ENCODE measurements at places on chromosomes 16 and 17. TPM values are rescaled to one million over a fixed set of nuclear protein-coding genes. Genes with fewer than 3 reads are reported as not detected.
A peak's percentile ranks its signal among the peaks of the same experiment; 100 is the strongest.

The CTRB1 gene
- total RNA-seq: not detected

The DUXB gene
- not detected for total RNA-seq

The PRSS8 gene
- total RNA-seq: not detected

The PRPSAP2 gene
- 31.7 TPM for total RNA-seq

GRCh38 chr16:89629827-89630610, 16.6 kb downstream of the DPEP1 start:
- no peak for DNase-seq

- DNase-seq: peak; percentile 73
These were observed 80.9 kb upstream of the CREBBP start for GRCh38 chr16:3961449-3961849.

DNA sequence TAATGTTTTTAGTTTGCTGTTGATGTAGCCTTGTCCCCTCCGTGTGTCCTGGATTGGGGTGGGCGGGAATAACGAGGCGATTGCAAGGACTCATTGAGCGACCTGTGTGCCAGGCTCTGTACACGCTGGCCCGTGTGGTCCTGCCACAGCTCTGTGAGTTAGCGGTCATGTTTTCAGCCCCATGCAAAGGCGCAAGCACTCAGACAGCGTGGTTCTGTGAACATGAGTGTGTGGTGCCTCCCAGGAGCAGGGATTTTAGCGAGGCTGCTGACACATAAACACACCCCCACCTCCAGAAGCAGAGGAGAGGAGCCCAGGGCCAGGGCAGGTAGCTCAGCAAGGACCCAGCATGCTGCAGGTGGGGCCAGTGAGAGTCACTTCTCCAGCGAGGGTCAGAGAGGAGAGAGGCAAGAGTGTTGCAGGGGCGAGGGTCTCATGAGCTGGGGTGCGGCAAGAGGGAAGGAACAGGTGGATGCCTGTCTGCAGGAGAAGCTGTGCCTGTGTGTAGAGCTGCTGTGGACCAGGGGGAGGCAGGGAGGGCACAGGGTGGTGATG, 115.3 kb downstream of the OR1D5 start:
- DNase-seq: no peak

- DNase-seq: peak; percentile 4
These were observed 888 bp downstream of the ACSM5 start for GRCh38 chr16:20410121-20410723.

DNA sequence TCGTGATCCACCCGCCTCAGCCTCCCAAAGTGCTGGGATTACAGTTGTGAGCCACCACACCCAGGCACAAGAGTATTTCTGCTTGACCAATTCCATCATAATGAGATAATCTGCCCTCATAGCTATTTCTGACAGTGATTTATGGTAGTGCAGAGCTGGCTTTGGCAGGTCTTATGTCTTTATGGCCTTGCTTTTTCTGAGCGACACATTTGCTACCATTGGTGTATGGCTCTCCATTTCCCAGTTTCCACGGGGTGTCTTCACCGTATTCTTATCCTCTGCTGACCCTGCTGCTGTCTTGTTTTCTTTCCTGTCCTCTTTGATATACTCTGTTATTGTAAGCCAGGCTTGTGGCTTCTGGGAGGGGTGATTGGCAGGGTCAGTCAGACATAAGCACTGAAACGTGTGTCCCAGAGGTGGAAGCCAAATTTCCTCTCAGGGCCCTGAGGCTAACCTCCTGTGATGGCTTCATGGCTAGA, 161.1 kb upstream of the TBX2 start:
- DNase-seq: peak; percentile 90

DNA sequence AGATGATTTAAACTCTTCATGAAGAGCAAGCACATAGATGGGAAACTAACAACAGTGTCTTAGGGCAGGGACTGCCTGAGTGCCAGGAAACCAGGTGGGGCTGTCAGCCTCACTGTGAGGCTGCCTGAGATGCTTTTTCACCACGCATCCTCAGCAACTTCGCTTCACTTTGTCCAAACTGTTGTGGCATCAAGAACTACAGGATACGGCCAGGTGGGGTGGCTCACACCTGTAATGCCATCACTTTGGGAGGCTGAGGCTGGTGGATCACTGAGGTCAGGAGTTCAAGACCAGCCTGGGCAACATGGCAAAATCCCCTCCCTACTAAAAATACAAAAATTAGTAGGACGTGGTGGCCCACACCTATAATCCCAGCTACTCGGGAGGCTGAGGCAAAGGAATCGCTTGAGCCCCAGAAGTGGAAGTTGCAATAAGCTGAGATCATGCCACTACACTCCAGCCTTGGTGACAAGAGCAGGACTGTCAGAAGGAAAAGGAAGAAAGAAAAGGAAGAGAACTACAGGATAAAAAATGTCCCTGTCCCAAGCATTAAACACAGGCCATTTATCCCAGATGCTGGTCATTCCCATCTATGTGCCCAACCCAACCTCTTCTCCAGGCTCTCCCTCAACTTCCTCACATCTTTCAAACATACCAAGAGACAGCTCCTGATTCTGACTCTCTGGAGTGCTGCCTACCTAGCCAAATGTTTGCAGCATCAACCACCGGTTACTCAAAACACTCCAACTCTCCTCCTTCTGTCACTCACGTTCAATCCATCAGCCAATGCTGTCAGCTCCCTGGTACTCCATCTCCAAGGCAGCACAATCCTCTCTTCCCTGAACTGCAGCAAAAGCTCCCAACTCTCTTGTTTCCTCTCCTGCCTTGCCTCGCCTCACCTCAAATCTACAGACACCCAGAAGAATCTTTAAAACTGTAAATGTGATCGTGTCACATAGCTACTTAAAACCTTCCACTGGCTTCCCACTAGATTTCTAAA, 1.6 kb downstream of the EIF4A3 start:
- no peak for DNase-seq

- DNase-seq: peak; percentile 56
These were observed 38.3 kb downstream of the ABCC12 start for GRCh38 chr16:48117217-48118105.

DNA sequence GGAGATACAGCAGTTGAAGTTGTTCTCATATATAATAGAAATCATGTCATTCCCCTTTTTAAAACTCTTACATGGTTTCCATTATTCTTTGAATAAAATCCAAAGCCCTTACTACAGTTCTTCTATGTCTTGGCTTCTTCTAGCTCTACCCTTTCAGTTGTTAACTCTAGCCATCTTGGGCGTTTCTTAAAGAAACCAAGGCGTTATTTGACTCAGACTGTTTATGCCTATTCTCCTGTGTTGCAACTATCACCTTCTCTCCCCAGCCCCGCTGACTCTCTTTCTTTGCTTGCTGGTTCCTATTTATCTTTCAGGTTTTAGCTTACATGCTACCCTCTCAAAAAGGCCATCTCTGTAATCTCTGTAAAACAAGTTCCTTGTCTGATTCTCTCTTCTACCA, 32.7 kb downstream of the NFATC3 start:
- no peak for DNase-seq

DNA sequence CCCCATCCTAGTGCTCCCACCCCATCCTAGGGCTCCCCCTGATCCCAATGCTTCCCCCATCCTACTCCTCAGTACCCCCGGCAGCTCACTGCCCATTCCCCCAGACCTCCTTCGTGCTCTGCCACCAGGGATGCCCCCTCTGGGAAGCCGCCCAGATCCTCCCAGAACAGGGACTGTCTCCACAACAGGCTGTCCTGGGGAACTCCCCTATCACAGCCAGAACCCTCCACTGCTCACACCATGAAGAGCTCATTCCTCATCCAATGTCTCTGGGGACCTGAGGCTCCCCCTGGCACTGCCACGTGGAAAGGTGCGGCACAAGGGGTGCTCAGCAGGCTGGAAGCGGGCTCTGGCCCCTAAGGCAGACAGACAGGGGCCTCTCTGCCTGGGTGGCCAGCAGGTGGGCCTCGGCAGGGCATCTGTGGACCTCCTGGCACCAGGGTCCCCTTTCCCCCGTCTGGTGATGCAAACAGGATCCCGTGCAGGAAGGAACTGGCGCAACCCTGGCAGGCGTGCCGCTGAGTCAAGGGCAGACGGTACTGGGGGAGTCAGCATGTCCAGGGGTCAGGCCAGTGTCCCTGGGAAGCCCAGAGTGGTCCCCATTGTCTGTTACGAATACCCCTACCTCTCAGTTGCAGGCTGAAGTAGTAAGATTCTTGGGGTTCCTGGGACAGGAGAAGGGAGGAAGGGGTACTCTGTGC, 14.8 kb upstream of the PVALEF start:
- no peak for DNase-seq

- DNase-seq: no peak
These were observed 10.8 kb downstream of the MYBBP1A start for GRCh38 chr17:4544135-4544950.

- DNase-seq: no peak
These were observed 26.8 kb upstream of the MTMR4 start for GRCh38 chr17:58541249-58541648.

GRCh38 chr16:2149630-2150417, 1.4 kb downstream of the RAB26 start:
- peak; percentile 7 for DNase-seq

GRCh38 chr16:72224260-72224768, 52.4 kb upstream of the PMFBP1 start:
- DNase-seq: no peak

GRCh38 chr16:68128577-68129305, 43.6 kb downstream of the NFATC3 start:
- no peak for DNase-seq

DNA sequence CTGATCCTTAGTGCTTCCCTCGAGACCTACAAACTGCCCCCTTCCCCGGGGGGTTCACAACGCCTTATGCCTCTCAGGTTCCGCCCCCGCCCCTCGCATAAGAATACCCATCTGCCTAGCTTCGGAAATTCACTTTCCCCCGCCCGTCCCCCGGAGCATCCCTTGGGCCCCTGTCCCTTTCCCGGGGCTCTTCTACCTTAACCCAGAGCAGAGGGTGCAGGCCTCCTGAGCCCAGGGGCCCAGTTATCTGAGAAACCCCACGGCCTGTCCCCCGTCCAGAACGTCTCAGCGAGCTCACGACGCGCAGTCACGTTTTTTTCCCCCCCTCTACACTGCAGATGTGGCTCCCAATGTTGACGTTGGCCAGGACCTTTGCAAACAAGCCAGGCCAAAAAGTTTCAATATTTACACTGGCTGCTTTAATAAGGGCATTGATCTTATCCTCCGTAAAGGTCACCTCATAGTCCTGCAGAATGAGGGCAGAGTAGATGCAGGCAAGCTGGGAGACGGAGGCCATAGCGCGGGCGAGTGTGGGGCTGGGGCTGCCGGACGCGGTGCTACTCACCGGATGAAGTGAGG, 1.4 kb upstream of the NBR1 start:
- peak; percentile 31 for DNase-seq

DNA sequence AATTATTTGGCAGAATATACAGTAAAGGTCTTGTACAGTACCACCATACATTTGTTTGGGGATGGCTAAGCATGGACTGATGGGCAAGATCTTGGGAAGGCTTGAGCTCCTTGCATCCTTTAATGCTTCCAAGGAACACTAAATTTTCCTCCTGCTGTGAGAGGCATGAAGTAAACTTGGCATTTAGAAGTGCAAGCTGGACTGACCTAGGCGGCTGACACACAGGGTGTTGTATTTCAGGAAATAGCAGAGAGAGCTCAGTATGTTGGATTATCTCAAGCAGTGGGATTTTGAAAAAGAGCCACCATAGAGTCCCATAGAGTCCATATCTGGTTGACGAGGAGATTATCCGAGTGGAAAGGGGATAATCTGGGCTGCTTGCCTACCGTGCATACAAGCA, 2137.1 kb downstream of the TP53TG3F start:
- no peak for DNase-seq

DNA sequence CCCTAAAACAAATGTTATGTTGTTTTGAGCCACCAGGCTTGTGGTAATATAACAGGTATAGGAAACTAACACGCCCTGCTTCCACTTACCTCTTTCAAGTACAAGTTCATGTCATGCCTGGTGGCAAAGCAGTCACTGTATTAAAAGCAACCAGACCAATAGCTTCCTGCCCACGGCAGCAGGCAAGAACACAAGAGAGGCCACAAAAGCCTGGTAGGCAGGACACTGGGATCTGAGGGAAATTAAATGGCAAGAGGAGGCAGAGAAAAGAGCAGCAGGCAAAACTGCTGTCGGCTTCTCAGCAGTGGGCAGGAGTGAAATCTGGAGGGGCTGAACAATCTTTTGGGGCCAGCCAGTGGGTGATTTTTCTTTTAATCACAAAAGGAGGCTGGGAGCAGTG, 2.2 kb downstream of the CYTH1 start:
- DNase-seq: no peak

DNA sequence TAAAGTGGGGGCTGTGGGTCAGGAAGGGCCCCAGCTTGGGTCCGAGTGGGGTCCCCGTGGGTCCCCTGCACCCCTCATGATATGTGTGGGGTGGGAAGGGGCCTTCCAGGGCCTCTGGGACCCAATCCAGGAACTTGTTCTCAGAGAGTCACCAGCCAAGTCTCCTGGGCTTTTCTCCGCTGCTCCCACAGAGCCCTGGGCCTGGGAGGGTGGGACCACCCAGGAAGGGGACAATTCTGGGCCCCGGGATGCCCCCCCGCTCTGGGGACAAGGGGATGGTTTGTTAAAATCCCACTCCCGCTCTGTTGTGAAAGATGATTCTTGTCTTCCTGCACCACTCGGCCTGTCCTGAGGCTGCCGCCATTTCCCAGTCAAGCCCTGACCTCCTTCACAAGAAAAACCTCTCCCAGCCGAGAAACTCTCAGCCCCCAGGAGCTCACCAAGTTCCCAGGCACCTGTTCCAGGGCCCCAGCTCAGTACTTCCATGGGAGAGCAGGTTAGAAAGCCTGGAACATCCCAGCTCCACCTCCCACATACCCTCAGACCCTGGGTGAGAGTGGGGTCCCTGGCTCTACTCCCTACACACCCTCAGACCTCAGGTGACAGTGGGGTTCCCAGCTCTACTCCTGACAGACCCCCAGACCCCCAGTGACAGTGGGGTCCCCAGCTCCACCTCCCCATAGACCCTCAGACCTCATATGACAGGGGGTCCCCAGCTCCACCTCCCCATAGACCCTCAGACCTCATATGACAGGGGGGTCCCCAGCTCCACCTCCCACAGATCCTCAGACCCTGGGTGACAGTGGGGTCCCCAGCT, 75.1 kb downstream of the METRNL start:
- peak; percentile 18 for DNase-seq

DNA sequence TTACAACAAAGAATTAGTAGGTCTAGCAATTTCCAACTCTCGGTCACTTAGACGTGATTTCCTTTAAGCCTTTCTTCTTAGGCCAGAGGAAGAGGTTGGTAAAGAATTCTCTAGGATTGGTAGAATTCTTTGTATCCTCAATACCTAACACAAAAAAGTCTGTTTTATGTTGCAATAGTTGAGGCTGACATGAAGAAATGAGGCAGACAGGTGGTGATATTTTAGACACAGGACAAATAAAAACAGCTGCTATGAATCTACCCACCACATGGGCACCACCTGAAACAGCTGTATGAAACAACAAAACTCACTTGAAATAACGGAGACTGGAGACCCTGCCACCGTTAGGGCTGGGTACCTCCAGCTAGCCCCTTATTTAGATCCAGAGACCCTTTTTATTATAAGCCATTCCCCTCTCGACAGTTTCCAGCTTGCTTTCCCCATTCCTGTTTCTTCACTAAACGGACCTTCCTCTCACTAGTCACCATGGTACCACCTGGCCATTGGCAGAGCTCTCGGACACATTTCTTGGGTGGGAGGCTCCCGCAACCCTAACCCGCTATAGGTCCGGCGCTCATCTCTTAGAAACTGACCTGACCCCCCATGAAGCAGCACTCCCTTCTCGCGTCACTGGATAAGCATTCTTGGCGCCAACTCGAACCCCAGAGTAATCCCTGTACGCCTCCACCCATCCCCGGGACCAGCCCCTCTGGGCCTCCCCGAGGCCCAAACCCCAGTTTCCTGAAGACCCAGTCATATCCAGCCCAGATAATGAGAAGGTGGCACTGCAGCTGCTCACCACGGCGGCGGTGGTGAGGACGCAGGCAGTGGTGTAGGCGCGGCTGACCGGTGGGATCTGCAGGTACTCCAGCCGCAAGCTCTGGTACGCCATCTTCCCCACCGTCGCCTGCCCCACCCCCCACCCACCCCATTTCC, at the start of gene DERL2:
DERL2 (minus strand) TSS at position 909 of the 936 bp plus-strand sequence; CDS start at position 892, 17 bp downstream.
- peak; percentile 18 for DNase-seq

All from RPMI7951 (cell line).